ACHN (cell line): ENCODE measurements at places on chromosomes 5 and 9.
A peak's percentile ranks its signal among the peaks of the same experiment; 100 is the strongest.

GRCh38 chr9:2291980-2292704, 277.0 kb downstream of the SMARCA2 start:
- no peak for DNase-seq

DNA sequence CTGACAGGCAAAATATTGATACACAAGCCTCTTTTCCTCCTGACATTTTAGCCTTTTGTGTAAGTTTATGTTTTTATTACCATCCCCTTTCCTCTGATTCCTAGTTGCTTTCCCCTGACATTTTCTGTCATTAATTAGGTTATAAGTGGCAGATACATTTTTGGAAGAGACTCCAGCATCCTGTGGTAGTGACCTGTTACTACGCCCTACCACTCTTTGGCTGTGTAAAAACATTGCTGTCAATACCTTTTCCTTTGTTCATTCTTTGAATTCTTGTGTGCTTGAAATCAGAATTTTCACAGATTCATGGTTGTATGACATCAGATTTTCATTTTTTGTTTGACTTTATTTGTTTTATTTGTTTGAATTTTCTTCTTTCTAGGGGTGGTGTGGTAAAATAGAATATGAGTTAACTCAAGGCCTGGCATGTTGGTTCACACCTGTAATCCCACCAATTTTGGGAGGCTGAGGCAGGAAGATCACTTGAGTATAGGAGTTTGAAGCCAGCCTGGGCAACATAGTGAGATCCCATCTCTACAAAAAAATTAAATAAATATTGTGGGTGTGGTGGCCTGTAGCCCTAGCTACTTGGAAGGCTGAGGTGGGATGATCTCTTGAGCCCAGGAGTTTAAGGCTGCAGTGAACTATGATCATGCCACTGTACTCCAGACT, 43.4 kb downstream of the UBE2R2 start:
- DNase-seq, result no peak

DNA sequence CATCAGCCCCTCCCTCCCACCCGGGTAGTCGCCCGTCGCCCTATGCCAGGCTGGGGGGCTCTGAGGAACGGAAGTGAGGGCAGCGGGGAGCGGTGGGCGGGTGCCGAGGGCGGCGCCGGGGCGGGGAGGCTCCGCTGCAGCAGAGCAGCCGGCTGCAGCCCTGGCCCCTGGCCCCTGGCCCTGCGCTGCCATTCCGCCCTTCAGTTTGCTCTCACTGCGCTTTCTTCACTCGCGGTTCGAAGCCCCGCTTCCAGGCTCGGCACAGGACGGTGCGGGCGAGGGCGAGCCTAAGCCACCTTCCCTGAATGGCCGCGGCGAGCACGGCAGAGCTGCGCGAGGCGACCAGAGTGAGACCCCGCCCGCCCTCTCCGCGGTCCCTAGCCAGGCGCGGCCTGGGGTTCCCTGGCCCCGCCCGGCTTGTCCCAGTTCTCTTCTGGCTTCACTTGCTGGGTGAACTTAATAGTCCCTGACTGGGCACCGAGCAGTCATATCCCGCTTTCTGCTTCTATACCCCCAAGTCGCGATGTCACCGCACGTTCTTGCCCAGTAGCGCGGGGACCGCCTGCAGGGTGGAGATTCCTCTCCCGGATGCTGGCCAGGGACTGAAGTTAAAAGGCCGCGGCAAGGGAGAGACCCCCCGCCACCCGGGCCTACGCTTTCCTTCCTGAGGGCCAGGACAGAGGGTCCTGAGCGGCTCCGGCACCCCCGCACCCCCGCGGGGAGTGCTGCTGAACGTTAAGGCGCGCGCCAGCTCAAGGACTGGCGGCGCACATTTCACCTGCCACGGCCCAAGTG, 623 bp upstream of the TRIM36 start:
- DNase-seq, result no peak

- DNase-seq, result peak; percentile 1
Measured at GRCh38 chr5:64971513-64971912, 202.8 kb downstream of the CWC27 start.

GRCh38 chr5:92418341-92418740, 1035.2 kb upstream of the ARRDC3 start:
- no peak for DNase-seq

- no peak for DNase-seq
Measured at GRCh38 chr5:27908341-27908740, 870.0 kb upstream of the CDH9 start.

DNA sequence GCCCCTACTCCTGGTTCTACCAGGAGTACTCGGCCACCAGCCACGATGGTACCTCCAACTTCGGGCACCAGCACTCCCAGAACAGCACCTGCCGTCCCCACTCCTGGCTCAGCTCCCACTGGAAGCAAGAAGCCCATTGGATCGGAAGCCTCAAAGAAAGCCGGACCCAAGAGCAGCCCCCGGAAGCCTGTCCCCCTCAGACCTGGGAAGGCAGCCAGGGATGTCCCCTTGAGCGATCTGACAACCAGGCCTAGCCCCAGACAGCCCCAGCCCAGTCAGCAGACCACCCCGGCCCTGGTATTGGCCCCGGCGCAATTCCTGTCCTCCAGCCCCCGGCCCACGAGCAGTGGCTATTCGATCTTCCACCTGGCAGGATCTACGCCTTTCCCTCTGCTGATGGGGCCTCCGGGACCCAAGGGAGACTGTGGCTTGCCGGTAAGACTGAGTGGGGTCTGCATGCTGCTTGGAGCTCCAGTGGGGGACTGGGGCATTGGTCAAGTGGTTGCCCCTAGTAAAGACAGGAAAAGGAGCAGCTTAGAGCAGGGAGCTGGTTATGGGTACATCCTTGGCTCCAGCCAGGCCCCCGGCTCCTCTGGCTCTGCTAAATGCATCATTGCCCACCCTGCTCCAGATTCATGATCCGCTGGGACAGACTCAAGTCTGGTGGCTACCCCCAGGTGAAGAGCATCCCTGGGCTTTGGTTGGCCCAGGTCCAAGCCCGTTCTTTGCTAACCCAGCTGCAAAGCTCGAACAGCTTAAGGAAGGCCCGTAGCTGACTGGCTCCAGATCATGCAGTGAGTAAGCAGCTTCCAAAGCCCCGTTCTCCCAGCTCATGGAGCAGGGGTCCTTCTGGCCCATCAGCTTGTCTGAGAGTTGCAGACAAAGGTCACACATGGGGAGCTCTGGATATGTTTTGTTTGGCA, 14.0 kb downstream of the COL27A1 start:
- no peak for DNase-seq

GRCh38 chr5:54049963-54050362, 260.4 kb downstream of the ARL15 start:
- DNase-seq, result no peak

DNA sequence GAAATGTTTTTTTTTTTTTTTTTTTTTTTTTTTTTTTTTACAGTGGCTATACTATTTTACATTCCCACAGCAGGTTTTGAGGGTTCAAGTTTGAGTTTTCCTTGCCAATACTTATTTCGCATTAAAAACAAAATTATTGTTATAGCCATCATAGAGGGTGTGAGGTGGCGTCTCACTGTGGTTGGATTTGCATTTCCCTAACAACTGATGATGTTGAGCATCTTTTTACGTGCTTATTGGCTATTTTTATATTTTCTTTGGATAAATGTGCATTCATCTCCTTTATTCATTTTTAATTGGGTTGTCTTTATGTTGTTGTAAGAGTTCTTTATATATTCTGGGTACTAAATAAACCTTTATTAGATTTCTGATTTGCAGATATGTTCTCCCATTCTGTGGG, 18.9 kb upstream of the UBLCP1 start:
- no peak for DNase-seq

GRCh38 chr5:96432216-96433065, 607 bp downstream of the PCSK1 start:
- DNase-seq, result no peak

GRCh38 chr5:32115985-32116384, 58.1 kb downstream of the GOLPH3 start:
- DNase-seq, result no peak

DNA sequence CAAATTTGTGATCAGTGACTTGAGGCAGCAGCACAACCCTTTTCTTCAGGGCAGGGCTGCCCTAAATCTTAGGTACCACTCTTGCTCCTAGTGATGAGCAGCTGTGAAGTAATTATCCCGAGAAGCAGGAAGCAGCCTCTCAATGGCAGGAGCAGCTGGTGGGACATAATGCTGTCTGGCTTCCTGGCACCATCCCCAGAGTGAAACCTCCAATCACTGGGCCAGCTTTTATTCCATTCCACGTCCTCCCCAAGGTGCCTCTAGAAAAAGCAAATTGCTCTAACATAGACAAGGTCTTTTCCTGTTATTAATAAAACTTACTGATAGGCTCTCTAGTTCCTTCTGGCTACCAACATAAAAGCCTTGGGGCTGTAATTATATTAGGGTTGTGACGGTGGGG, 154.0 kb downstream of the FRMD3 start:
- no peak for DNase-seq

DNA sequence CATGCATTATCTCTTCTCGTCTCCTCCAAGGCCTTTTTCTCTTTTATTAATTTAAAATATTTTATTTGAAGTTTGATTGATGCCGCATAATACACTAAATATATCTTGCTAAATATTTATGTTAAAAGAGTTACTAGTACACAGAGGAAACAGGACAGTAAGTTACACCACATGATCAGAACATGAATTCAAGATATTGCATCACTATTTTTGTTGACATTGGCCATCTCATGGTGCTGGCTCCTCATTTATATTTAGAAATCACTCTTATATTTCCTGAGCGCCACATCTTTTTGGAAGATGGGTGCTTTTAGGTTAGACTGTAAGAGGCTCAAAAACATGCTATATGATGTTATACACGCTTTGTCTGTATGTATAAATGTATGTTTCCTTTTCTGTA, 23.0 kb downstream of the SPEF2 start:
- DNase-seq, result no peak

DNA sequence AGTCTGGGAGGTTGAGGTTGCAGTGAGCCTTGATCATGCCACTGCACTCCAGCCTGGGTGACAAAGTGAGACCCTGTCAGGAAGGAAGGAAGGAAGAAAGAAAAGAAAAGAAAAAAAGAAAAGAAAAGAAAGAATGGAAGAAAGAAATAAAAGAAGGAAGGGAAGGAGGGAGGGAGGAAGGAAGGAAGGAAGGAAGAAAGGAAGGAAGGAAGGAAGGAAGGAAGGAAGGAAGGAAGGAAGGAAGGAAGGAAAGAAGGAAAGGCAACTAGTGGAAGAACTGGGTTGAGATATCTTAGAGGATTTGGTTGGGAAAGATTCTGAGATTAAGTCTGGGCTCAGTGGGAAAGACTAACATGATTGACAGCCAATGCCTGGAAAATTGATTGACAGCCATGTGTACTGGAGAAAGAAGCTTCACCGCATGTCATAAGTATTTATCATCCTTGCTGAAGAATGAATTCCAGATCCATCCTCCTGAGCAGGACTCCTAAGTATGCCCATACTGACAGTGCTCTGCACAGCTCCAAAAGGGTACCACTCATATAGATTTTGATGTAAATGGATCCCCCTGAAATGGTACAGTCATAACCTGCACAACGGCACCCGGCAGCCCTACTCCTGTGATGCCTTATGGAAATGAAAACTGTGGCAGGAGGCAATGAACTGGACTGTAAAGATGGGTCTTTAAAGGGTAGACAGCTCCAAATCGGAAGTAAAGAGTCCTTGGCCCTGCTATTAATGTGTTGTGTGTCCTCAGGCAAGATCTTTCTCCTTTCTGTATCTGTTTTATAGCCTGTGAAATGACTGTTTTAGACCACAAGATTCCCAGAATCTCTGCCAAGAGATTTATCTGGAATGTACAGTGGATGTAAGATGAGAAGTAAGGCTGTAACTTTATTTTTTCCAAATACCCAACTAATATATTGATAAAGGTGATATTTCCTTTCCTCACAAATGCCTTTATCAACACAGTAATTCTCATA, 16.9 kb upstream of the ADRA1B start:
- no peak for DNase-seq

- DNase-seq, result no peak
Measured at GRCh38 chr9:35342221-35342958, 147.5 kb upstream of the RUSC2 start.

GRCh38 chr9:33467526-33467925, 6.2 kb downstream of the NOL6 start:
- no peak for DNase-seq

DNA sequence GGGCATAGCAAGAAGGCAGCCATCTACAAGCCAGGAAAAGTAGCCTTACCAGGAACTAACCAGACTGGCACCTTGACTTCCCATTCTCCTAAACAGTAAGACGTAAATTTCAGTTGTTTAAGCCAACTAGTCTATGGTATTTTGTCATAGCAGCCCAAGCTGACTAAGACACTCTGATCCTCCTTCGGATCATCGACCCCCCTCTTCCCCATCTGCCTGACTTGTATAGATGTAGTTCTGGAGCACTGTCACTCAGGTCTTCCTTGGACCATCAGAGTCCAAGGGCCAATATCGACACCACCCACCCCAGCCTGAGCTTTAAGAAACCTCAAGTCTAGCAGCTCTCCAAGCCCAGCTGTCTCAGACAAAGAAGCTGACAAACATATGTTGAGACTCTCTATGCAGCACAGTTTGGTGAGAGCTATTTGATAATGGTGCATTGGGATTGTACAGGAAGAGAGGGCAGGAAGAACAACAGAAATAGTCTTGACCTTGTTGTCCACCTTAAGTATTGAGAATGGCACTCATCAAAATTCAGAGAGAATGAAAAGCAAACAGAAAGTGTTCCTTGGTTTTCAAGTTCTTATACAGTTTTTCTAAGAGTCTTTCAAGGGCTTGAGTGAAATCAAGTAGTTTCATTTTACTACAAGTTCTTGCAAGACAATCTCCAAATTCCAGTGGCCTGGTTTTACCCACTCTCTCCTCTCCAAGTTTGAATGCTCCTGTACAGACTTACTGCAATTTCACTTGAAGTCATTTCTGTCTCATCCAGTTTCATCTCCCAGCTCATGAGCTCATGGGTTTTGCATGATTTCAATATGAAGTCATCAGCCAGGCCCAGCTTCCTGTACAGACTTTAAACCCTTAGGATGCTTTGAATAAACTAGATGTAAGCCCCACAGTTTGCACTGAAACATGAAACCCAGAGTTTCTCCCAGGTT, 122.3 kb upstream of the RAI14 start:
- no peak for DNase-seq

- DNase-seq, result no peak
Measured at GRCh38 chr9:95750725-95751519, 124.6 kb upstream of the ERCC6L2 start.

DNA sequence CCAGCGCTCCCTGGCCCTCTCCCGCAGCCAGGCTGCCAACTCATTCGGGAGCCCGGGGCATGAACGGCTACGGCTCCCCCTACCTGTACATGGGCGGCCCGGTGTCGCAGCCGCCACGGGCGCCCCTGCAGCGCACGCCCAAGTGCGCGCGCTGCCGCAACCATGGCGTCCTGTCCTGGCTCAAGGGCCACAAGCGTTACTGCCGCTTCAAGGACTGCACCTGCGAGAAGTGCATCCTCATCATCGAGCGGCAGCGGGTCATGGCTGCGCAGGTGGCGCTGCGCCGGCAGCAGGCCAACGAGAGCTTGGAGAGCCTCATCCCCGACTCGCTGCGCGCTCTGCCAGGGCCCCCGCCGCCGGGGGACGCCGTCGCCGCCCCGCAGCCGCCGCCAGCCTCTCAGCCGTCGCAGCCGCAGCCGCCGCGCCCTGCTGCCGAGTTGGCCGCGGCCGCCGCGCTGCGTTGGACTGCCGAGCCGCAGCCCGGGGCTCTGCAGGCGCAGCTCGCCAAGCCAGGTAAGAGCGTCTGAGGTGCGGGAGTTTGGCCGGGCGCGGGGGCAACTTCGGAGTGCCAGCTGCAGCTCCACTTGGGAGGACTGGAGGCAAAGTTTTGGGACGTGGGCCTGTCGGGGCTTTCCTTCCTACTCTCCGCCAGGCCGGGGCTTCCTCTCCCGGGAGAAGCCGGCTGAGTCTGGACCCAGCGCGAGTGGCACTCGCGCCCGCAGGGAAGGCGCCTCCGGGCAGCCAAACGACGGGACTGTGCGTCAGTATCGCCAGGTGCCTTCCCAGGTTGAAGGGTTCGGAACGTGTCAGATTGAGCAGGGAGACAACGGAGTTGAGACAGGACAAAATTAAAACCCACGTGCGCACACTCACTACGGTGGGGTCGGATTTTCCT, 735 bp downstream of the DMRT3 start:
- no peak for DNase-seq
